HS-5 (cell line): ENCODE measurements at places on chromosomes 1 and 21.

GRCh38 chr21:38436341-38436740 lies 61.9 kb downstream of the ERG start:
- DNase-seq: no peak

DNA sequence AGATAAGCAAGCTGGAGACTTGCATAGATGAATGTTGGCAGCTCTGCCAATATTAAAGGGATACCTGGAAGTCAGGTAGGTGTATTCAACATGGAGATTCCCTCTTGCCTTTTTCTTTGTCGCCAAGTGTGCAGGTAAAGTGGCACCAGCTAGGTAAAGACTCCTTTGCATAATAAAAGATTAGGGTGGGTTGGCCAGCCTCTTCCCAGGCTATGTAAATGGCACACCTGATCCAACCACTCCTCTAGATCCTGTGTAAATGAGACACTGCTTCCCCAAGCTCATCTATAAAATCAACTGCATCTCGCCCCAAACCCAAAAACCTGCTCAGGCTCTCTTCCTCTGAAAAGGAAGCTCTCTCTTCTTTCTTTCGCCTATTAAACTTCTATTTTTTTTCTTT lies 100.8 kb upstream of the DSCAM start:
- DNase-seq: no peak

- DNase-seq: no peak
Measured at GRCh38 chr1:113101588-113101987, 28.6 kb downstream of the LRIG2 start.

DNA sequence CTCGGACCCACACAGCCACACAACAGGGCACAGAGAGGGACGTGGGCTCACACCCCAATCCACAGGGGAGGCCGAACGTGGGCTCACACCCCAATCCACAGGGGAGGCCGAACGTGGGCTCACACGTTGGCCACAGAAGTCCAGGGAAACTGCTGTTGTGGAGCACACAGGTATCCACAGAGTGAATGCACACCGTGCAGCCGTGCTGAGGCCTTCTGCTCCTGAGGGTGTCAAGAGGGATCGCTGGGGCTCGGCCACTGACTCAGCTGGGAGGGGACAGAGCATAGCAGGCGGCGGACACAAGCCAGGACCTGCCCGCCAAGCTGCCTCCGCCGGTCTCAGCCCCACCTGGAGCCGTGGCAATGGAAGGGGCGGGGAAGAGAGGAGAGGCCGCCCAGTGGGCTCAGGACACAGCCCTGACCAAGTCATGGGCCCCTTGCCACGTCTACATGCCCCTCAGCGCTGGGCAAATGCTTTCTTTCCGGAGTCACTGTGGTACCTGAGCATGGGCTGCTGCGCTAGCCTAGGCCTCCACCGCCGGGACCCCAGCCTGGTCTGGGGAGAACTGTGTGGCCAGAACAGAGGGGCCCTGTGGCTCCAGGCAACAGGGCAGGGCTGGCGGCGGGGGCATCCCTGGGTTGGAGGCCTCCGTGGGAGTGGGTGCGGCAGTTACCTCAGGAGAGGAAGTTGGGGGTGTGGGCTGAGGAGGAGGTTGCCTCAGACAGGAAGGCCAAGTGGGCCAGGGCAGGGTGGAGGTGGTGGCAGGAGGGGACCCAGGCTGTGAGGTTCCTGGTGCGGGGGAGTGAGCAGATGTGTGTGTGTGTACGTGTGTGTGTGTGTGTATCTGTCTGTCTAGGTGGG lies 1.2 kb downstream of the SYTL1 start:
- no peak for DNase-seq

- no peak for DNase-seq
Measured at GRCh38 chr1:228136901-228137300, 3.2 kb upstream of the GUK1 start.

DNA sequence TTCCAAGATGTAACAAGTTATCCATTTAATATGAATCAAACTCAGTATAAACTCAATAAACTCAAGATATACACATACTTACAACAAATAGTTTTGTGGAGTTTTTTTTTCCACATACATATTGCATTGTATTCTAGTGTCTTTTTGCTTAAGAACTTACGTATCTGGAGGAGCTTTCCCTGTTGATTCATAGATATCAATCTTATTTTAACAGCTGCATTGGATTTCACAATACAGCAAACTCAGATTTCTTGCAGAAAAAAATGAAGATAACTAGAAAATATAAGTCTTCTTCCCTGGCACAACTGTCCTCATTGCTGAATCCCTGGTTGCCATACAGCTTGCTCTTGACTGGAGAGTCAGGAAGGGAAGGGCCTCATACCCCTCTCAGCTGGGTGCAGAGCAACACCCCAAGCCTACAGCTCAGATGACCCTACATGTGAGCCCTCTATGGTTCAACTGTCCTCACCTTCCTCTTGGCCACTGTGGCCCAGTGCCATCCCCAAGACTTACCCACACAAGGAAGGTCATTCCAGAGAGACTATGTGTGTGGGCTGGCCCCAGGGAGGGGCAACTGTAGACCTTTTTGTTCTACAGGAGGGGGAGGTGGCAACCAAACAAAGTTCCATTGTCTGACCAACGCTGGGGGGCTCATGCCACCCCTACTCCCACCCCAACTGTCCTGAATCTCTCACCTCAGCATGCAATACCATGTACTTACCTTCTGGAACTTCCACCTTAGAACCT lies 1.7 kb downstream of the MPZ start:
- DNase-seq: no peak

DNA sequence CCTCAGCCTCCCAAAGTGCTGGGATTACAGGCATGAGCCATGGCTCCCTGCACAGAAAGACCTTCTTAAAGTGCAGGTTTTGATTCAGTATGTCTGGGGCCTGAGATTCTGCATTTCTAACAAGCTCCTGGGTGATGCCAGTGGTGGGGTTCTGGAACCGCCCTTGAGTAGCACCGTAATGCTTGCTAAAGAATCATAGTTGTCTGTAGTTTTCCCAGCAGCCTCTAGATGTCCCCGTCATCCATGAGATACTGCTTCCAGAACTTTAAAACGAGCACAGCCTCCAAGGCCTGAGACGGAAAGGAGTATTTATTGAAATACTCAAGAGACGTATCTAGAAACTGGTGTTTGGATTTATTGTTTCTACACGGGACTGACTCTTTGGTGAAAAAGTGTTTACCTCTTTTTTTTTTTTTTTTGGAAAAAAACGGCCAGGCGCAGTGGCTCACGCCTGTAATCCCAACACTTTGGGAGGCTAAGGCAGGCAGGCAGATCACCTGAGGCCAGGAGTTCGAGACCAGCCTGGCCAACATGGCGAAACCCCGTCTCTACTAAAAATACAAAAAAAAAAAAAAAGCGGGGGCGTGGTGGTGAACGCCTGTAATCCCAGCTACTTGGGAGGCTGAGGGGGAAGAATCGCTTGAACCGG lies 2.6 kb upstream of the TOR3A start:
- no peak for DNase-seq

DNA sequence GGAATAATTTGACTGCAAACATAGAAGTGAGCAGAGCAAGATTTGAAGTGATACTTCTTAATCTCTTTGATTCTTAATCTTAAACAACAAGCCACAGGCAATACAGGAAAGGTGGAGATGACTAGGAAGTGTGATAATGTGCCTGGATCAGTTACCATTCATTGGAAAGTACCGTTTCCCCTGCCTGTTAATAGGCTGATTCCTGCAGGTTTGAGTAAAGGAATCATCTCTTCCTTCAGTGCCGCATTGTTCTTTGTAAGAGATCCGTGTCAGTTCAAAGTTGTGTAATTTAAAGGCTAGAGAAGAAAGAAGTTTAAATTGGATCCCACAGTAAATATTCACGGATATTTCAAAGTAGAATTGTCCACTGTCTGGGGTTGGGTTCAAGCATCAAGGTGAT lies 43.5 kb upstream of the BCL10 start:
- DNase-seq: no peak

- peak; percentile 92 for DNase-seq
Measured at GRCh38 chr1:205294175-205294917, 27.2 kb downstream of the NUAK2 start.

DNA sequence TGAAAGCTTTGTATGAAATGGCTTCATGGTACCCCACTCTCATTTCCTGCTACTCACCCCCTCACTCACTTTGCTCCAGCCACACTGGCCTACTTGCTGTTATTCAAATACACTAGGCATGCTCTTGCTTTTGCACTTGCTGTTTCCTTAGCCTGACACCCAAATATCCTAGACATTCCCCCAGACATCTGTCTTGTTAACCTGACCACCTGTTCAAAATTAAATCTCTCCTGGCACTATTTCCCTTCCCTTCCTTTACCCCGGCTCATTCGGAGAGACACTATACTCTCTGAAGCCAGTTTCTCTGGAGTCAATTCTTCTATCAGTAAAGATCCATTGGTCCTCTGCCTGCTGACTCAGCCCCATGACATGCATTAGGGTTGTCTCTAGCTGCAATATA lies 306.0 kb upstream of the SGIP1 start:
- no peak for DNase-seq

- no peak for DNase-seq
Measured at GRCh38 chr1:17933971-17934370, 173.6 kb upstream of the IGSF21 start.

DNA sequence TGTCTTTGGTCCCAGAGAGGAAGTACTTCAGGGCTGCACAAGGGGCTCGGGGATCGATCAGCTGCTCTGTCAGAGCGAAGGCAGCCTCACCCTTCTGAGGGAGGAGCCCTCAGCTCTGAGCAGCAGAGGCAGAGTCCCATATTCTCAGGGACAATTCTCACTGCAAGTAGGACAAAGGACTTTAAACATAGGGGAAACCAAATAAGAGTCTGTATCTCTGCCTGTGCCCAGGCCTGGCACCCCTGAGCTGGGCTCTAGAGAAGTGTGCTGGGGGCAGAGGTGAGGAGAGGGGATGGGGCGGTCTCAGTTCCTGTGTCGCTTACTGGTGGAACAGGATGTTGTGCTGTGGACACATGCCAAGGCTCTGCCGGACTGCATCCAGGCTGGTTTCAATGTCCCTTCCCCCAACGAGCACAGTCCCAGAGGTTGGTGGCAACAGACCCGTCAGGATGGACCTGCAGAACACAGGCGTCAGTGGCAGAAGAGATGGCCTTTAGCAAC lies 76.6 kb downstream of the ABCA4 start:
- DNase-seq: no peak

GRCh38 chr1:58592522-58593134 lies 15.6 kb upstream of the TACSTD2 start:
- DNase-seq: peak; percentile 85

- DNase-seq: no peak
Measured at GRCh38 chr1:213984387-213985208, 3.2 kb upstream of the PROX1 start.

- no peak for DNase-seq
Measured at GRCh38 chr1:32100359-32100758, 7.5 kb upstream of the KPNA6 start.

GRCh38 chr21:23822760-23823159 lies 1784.5 kb downstream of the MRPL39 start:
- no peak for DNase-seq

DNA sequence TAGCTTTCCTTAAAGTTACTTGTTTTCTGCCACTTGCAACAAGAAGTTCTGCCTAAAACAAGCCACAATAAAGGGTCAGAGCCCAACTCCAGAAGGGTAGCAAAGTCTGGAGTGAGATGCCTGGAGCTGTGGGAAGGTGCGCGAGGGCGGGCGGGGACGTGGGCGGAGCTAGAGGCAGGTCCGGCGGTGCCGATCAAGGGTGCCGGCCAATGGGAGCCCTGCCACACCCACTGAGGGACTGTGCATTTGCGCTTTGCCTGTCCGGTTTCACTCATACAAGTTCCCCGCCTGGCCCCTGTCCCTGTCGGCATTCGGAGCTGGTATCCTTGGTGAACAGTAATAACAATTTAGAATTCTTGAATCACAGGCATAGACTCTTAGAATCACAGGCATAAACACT lies 732.4 kb downstream of the MATN1 start:
- no peak for DNase-seq

DNA sequence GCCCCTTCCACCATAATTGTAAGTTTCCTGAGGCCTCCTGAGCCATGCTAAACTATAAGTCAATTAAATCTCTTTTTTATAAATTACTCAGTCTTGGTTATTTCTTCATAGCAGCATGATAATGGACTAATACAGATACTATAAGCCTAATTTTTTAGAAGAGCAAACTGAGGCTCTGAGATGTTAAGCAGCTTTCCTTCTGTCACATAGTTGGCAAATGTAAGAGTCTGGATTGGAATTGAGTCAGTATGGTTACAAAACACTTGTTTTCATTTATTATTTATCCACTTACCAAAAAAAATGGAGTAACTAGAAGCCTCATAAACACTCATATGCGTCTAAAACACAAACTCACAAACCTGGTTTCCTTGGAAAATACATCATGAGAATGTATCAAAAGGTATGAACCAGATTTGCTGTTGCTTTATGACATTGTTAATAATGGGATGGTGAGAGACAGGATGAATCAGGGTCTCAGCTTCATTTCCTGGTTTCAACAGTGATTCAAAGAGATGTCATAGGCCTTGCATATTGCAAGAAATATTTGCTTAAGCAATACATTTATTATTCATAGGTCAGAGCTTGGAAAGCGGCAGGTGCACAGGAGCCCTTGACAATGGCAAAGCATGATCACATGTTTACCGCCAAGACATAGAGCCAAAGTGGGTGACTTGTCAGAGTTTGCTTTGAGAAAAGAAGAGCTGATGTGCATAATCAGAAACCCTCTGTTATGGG lies 221.5 kb downstream of the GRIK1 start:
- peak; percentile 60 for DNase-seq

- DNase-seq: peak; percentile 67
Measured at GRCh38 chr1:190738317-190738716, 260.7 kb upstream of the BRINP3 start.

DNA sequence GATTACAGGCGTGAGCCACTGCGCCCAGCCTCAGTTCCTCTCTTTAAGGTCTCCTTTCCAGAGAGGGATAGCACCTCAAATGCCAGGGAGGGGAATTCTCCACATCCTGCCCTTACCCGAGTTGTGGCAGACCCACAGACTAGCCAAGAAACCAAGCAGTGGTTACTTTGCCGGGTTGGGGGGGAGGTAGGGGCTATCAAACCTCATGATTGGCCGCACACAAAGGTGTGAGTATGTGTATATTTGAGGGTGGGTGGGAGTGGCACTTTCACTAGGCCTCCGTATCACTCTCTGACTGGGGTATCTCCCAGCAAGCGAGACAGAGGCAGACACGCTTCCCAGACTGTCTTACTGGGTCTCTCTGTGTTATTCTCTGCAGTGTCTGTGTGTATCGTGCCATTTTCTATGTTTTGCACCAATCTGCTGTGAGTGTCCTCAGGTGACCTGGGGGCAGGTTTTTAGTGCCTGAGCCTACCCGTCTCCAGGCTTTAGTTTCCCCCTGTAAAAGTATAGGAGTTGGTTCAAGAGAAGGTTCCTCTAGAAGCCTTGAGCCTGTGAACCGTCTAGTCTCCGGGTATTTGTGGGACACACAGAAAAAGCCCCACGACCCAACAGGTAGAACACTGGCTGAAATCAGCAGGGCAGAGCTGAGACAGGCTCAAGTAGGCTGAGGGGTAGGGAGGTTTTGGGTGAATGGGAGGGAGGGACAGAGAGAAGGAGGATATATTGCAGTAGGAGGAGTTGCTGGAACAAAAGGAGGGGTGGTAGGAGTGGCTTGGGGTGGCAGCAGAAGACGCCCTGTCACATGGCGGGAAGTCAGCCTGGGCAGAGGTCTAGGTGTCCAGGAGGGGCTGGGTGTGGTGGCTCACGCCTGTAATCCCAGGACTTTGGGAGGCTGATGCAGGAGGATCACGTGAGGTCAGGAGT lies 10.3 kb downstream of the LMNA start:
- DNase-seq: no peak

GRCh38 chr1:104702731-104703130 lies 953.0 kb downstream of the AMY1C start:
- peak; percentile 53 for DNase-seq
